NCI-H524 (cell line): ENCODE measurements at places on chromosomes 5 and 9.

DNA sequence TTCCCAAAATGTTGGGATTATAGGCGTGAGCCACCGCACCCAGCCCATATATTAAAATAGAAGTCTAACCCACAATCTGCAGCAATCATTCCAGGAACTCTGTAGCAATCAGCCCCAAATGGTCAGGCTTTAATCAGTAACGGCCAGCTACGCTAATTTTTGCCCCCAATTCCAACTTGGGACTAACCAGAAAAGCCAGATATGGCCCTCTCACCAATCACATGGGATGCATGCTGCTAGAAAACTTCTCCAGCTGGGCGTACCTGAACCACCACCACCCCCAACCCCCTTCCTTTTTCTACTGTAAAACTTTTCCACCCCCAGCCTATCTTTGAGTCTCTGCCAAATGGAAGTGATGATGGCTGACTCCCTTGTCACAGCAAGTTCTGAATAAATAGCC is 4.1 kb downstream of the SUSD1 start:
- DNase-seq: no peak

DNA sequence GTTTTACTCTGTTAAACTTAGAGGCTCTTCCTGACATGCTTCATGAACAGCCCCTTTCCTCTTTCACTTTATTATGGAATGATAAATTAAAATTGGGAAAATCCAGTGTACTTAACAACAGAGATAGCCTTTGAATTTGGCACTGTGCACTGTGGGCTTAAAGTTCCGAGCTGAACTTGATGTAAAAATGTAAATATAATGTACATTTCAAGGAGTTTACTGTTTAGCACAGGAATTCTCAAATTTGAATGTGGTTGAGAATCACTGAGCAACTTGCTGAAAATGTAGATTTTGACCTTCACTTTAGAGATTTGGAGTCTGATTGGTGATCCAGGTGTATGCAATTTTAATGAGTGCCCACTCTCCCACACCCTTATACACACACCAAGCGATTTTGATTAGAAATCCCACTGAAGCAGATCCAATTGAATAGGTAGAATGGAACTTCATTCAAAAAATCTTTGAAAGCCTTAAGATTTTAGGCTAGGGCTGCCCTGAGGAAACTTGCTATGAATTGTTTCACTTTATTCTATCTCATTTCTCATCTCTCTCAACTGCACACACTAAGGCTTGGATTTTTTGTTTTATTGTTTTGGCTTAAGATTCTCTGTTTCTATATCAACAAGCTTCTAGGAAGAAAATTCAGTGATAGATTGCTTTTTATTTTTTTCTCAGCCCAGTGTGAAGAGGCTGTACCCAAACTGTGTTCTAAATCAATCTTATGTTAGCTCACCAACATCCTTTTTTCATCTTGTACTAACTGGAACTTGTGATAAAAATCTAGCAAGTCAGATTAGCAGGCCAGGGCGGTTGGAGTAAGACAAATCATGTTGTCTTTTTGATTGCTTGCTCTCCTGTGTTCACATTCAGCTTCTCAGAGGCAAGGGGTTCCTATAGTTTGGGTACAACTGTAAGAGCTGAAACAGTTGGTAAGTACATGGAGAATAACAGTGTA is 22.9 kb downstream of the NUDT12 start:
- no peak for DNase-seq

DNA sequence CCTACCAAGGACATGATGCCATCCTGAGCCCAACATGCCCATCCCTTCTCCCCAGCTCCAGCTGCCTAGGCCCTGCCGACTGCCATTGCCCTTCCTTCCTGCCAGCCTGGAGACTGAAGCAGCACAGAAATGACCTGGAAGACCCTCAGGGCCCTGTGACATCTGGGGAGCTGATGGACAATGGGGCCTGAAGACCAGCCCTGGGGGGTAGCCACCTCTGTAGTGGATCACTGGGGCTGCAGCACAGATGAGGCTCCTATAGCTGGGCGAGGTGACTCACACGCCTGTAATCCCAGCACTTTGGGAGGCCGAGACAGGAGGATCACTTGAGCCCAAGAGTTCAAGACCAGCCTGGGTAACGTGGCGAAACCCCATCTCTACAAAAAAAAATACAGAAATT is 86.6 kb downstream of the VAV2 start:
- DNase-seq: no peak

DNA sequence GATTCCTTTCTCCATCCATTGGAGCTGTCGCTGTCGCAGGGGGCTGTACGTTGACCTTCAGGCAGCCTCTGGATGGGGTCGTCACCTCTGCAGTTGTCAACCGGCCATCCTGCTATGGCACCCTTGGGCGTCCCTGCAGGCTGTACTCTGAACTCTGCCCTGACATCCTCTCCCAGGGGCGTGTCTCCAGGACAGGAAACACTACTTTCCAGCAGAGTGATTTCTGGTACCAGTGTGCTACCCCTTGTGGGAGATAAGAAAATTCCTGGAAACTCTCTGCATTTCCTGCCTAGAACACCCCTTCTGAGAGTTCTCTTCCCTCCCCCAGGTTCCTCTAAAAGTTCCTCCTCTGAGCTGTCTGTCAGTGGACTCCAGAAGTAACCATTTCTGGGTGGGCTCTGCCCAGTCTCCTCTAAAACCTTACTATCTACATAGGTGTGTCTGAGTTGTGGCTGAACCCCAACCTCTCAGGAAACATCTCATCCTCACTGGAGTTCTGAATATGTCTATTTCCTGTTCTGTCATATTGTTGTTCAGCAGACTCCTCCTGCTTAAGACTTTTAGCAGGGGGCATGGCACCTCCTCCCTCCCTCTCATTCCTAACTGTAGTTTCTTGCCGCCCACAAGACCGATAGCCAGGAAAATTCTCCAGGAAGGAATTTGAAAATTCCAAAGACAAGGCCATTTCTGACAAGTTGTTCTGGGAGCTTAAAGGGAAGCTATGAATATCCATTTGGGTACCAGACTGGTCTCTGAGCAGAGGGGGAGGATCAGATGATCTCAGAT is 145.3 kb upstream of the RASEF start:
- DNase-seq: no peak
